IgD-negative memory B cell (primary cell): ENCODE measurements at places on chromosomes 7 and 10. TPM values are rescaled to one million over a fixed set of nuclear protein-coding genes. Genes with fewer than 3 reads are reported as not detected.

Gene SLC39A12
- polyA plus RNA-seq, result not detected

Gene TMEM196
- not detected for polyA plus RNA-seq

Gene EVX1
- polyA plus RNA-seq, result not detected

Gene VWDE
- not detected for polyA plus RNA-seq

Gene CFAP70
- polyA plus RNA-seq, result 0.43 TPM

Gene WEE2
- polyA plus RNA-seq, result not detected

Gene TFEC
- polyA plus RNA-seq, result 14.7 TPM

Gene LIPN
- polyA plus RNA-seq, result 0.31 TPM

Gene PDGFA
- polyA plus RNA-seq, result not detected

Gene NSUN5
- 58.4 TPM for polyA plus RNA-seq

Gene PARD3
- not detected for polyA plus RNA-seq

Gene NUPR2
- not detected for polyA plus RNA-seq

Gene BAMBI
- polyA plus RNA-seq, result 0.70 TPM

Gene LRRD1
- not detected for polyA plus RNA-seq

Gene DGKI
- not detected for polyA plus RNA-seq

Gene RPP38
- 34.0 TPM for polyA plus RNA-seq

Gene FAS
- polyA plus RNA-seq, result 11.1 TPM

Gene GALNT17
- not detected for polyA plus RNA-seq

Gene SCART1
- polyA plus RNA-seq, result not detected

Gene NYAP1
- polyA plus RNA-seq, result not detected

Gene SLC16A12
- not detected for polyA plus RNA-seq

Gene COBL
- not detected for polyA plus RNA-seq

Gene DNAJC12
- not detected for polyA plus RNA-seq

Gene RGR
- not detected for polyA plus RNA-seq

Gene SPDYE11
- polyA plus RNA-seq, result 0.19 TPM

Gene MUC3A
- not detected for polyA plus RNA-seq

Gene GIMAP7
- polyA plus RNA-seq, result 24.1 TPM

Gene GPNMB
- not detected for polyA plus RNA-seq

Gene ANKRD1
- polyA plus RNA-seq, result not detected

Gene LAMB1
- not detected for polyA plus RNA-seq

Gene FBXW4
- 9.9 TPM for polyA plus RNA-seq

Gene CYP2W1
- not detected for polyA plus RNA-seq

Gene CHCHD2
- 530 TPM for polyA plus RNA-seq

Gene SHLD2
- 15.9 TPM for polyA plus RNA-seq

Gene ZNF488
- not detected for polyA plus RNA-seq

Gene ANKIB1
- 4.4 TPM for polyA plus RNA-seq

Gene GNGT1
- not detected for polyA plus RNA-seq

Gene CAV1
- polyA plus RNA-seq, result 2.3 TPM

Gene GIMAP5
- polyA plus RNA-seq, result 16.3 TPM

Gene ZNF32
- 62.2 TPM for polyA plus RNA-seq

Gene ZNF804B
- polyA plus RNA-seq, result not detected
